ENCODE measurements at places on chromosomes 12 and 14. TPM values are rescaled to one million over a fixed set of nuclear protein-coding genes. Genes with fewer than 3 reads are reported as not detected.
A peak's percentile ranks its signal among the peaks of the same experiment; 100 is the strongest.

The CD4 gene
- total RNA-seq = 15.0 TPM

The ERBB3 gene
- 1.1 TPM for total RNA-seq

The TSPAN8 gene
- total RNA-seq = not detected

The PRB2 gene
- total RNA-seq = not detected

The RD3L gene
- total RNA-seq = not detected

The RNASE7 gene
- not detected for total RNA-seq

GRCh38 chr12:116202433-116202832 is 75.1 kb downstream of the MED13L start:
- H3K4me3 ChIP-seq = no peak overlapping the region
- H3K36me3 ChIP-seq = no peaks in the 10 kb centered on the region
- no peak for DNase-seq
- no peaks in the 10 kb centered on the region for H3K27me3 ChIP-seq
- peak overlapping the region; percentile 46 for H3K27ac ChIP-seq
- peaks cover 26% of the 10 kb centered on the region for H3K4me1 ChIP-seq

DNA sequence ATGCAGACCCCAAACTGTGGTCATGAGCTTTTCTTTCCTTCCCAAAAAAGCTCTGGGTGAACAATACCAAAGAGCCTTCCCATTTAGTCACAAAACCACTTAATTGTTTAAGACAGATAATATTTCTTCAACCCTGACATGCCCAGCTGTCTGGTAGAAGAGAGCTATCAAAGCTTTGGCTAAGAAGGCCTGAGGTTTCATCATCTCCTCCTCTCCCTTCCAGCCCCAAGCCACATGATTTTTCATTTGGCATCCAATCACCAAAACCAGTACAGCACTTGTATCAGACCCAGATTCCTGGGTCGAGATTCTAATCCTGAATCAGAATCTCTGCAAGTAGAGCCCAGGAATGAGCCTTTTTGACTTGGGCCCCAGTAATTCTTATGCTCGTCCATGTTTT is 199.6 kb upstream of the TMEM260 start:
- no peak for DNase-seq
- H3K4me1 ChIP-seq = peaks cover 9% of the 10 kb centered on the region
- no peak overlapping the region for H3K27ac ChIP-seq
- H3K4me3 ChIP-seq = no peak overlapping the region
- no peaks in the 10 kb centered on the region for H3K36me3 ChIP-seq

DNA sequence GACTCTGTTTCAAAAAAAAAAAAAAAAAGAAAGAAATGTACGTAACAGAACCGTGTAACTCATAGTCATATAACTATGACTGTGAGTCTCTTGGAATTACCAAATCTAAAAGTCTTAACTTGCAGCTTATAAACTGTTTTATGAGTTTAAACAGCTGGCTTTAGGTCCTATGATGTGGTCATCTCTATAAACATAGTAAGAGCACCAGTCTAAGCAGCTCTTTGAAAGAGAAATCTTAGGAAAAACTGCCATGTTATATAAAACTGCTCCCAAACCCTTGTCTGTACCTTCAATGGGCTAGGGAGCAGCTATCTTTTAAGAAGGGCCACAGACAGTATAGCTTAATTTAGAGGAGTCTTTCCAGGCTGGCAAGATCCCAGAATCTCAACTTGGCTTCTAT is 115.5 kb upstream of the AEBP2 start:
- DNase-seq = no peak
- no peak overlapping the region for H3K4me3 ChIP-seq
- no peaks in the 10 kb centered on the region for H3K36me3 ChIP-seq

- H3K27ac ChIP-seq = no peak overlapping the region
- DNase-seq = no peak
- no peaks in the 10 kb centered on the region for H3K4me1 ChIP-seq
- no peaks in the 10 kb centered on the region for H3K36me3 ChIP-seq
- no peaks in the 10 kb centered on the region for H3K27me3 ChIP-seq
Observed at GRCh38 chr12:11133816-11134215, 628 bp downstream of the TAS2R30 start.

GRCh38 chr14:98937712-98938505 is 334.1 kb downstream of the BCL11B start:
- no peaks in the 10 kb centered on the region for H3K36me3 ChIP-seq
- no peaks in the 10 kb centered on the region for H3K27me3 ChIP-seq
- no peaks in the 10 kb centered on the region for H3K4me1 ChIP-seq
- H3K27ac ChIP-seq = no peak overlapping the region
- no peak for DNase-seq
- no peak overlapping the region for H3K4me3 ChIP-seq

DNA sequence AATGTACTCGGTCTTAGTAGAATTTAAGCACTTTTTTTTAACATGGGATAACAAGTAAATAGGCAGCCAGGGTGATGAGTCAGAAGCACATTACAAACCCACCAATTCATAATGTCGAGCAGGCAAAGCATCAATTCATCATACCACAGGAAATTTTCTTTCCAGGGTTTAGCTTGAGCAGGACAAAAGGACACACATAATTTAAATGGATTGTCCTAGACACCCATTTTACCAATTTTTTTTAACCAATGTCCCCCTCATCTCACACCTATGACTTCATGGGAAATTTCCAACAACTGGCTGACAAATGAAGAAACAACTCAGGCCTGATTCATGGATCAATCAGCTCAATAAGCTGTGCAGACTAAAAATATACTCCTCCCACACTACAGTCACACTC is 58.8 kb upstream of the FOXG1 start:
- H3K27ac ChIP-seq = no peak overlapping the region
- H3K27me3 ChIP-seq = no peaks in the 10 kb centered on the region
- H3K36me3 ChIP-seq = no peaks in the 10 kb centered on the region
- DNase-seq = peak; percentile 41

DNA sequence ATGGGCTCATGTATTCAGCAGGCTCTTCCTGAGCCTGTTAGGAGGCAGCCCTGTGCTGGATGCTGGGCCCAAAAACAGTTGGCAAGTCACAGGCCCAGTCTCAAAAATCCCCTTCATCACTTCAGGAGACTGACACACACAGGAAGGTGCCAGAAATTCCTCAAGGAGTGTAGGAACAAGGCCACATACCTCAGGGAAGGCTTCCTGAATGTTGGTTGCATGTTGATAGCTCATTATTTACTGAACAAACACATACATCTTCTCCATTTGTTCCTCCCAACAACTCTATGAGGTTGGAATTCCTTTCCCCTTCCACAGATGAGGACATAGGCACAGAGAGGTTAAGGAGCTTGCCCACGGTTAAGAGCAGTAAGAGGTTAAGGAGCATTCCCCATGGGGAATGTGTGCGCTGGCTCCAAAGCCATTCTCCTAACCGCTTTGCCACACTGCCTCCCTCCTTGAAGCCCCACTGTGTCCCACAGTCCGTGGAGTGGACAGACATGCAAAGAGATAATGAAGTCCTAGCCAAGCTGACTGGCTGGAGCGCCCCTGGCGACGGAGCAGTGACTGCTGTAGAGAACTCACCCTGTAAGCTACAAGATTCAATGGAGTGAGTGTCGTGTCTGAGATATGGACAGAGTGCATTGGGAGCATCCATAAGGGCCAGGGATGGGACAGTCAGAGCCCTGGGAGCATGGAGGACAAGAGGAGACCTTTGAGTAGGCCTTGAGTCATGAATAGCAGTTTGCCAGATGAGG is 3.3 kb downstream of the HHIPL1 start:
- H3K27ac ChIP-seq = no peak overlapping the region
- H3K27me3 ChIP-seq = no peaks in the 10 kb centered on the region
- no peak overlapping the region for H3K4me3 ChIP-seq
- peaks cover 17% of the 10 kb centered on the region for H3K4me1 ChIP-seq
- no peaks in the 10 kb centered on the region for H3K36me3 ChIP-seq

DNA sequence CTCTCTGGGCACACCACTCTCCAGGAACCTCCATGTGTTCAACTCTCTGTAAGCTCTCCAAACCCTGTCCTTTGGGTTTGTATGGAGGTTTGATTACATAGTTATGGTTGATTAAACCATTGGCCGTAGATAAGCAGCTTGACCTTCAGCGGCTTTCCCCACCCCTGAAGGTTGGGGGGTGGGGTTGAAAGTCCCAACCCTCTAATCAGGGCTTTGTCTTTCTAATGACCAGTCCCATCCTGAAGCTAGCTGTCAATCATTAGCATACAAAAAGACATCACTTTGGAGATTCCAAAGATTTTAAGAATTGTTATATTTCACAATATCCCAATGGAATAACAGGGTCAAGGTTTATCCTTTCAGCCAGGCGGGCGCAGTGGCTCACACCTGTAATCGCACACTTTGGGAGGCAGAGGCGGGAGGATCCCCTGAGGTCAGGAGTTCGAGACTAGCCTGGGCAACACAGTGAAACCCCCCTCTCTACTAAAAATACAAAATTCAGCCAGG is 8.4 kb downstream of the FAM186A start:
- H3K27ac ChIP-seq = no peak overlapping the region
- H3K4me3 ChIP-seq = no peak overlapping the region
- no peak for DNase-seq
- no peaks in the 10 kb centered on the region for H3K27me3 ChIP-seq
- H3K4me1 ChIP-seq = peaks cover 28% of the 10 kb centered on the region
